ENCODE measurements at places on chromosomes 1 and 21.

DNA sequence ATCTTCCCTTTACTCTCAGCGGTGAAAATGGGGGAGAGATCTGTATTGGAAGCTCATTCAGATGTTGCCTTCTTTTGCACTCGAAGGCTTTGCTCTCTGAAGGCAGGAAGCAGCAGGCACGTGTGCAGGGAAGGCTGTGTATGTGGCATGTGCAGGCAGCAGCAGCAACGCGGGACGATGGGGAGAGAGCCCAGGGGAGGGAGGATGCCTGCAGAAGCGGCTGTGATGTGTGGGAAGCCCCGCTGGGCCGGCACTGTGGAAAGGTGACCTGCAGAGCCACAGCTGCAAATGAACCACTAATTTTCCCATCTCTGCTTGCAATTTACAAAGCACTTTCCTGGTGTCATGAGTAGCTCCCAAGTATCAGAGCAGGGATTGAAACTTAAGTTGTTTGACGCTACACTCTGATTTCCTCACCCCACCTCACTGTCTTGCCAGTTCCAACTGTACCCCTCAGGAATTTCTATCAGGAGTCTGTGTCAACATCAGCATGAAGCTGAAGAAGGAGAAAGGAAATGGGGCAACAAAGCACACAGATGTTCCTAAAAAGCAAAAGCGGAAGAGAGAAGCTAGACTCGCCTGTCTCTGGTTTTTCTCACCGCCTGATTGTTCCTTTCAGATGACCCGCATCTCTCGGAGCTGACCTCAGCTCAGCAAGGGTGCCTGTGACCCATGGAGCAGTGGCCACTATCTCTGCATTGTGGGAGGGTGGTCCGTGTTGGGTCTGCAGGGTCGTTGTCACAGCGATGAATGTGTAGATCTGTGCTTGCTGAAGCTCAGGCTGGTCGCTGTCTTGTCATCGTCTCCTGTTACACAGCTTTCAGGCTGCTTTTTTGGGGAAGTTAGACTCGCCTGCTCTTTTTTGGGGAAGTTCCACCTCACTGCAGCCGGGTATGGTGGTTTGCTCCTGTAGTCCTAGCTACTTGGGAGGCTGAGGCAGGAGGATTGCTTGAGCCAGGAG, 156.1 kb downstream of the KIF26B start:
- DNase-seq: no peak

DNA sequence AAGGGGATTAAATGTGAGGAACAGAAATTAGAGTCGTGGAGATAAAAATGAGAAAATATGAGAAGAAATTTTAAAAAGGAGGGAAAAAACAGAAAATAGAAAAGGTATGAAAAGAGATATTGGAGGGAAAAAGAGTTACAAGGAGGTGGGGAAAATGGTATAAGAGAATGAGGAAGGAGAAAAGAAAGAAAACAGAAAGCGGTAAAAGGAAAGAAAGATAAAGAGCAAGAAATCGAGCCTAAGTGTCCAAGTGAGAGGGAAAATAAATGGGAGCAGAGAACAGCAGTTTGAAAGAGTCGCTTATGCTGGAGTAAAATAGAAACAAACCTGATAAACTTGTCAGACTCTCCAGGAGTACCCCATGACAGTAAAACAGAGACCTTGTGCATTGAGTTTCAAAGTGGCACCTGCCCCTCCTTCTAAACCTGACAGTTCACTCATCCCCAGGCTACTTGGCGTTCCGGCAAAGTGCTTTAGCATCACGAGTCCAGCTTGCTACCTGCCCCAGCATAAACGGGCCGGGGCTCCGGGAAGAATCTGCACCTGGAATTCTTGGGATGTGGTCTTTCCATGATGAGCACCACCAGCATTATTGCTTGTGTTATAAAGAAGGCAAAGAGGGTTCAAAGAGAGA, 585 bp downstream of the NEGR1 start:
- DNase-seq: no peak

GRCh38 chr1:35835398-35835797, 27.6 kb downstream of the AGO4 start:
- DNase-seq: no peak

GRCh38 chr1:205013683-205014367, 29.2 kb upstream of the CNTN2 start:
- DNase-seq: no peak
